Umbilical cord (tissue), 2 donors: ENCODE measurements at places on chromosomes 2 and 18.

- peak; percentile 60 for DNase-seq
Measured at GRCh38 chr2:236570081-236570868, 650 bp downstream of the ACKR3 start.

- DNase-seq = no peak
Measured at GRCh38 chr2:219726916-219727315, 99.5 kb downstream of the SLC4A3 start.

DNA sequence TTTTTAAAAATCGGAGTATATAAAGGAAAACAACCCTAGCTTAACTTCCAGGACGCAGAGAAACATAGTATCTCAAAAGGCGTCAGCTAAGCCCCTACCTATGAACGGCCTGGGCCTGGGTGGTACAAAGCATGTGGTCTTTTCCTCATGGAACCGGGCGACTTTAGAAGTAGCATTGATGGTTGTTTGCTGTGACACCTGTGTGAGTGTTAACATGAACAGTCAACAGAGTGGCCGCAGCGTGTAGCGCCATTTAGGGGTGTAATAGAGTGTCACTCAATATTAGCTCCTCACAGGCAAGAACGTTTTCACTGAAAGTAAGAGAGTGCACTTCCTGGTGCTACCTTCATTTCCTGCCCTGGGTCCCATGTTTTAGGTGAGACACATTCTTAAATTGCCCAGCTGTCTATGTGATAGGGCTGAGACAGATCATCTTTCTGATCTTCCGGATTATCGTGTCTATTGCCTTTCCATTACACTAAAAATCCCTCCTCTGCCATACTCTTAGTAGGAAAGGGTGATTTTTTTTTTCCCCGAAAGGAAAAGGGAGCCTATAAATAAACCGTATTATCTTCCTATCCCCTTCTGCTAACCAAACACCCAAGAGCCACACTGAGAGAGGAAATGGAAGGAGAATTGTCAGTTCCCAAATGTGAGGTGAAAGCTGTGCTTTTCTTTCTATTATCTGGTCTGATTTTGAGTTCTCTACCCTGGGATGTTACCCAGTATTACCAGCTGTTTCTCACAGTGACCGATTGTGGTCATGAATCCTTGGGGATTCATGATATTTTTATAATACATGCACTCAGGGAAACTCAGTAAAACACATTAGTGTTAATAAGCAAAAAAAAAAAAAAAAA is 1.3 kb downstream of the GORASP2 start:
- peak; percentile 16 for DNase-seq

GRCh38 chr2:728165-728564 is 51.0 kb upstream of the TMEM18 start:
- DNase-seq = no peak

DNA sequence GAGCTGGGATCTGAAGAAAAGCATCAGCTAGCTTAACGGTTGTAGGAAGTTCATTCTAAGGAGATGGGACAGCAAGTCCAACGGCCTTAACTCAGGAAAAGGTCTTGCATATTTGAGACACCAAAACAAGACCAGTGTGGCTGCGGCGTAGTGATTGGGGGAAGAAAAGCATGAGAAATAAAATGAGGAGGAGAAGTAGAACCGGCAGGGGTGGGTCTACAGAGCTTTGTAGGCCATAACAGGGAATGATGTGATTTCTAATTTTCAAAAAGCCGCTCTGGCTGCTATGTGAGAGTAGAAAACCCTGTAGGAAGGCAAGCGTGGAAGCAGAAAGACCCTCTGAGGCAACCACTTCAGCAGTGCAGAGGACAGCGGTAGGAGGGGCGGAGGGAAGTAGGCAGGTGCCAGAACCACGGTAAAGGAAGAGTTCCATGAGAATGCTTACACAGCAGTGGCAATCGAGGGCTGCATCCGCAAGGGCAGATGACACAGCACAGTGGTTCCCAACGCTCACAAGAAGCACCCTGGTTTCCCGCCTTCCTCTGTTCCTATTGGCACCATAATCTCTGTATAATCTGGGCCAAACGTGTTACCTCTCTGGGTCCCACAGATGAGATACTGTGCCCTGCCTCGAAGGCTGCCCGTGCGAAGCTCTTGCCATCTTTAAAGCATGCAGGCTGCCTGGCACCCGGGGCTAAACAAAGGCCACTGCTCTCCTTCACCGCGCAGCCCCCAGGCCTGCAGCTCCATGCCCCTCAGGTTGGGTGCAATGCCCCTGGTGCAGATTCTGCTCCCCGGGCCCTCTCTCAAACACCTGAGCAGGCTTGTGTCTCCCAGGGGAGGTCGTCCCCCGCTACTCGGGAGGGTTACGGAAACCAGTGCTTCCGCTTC is 795 bp downstream of the ANKRD39 start:
- DNase-seq = no peak

GRCh38 chr2:45765728-45766254 is 114.3 kb downstream of the PRKCE start:
- DNase-seq = no peak
